Esophagus muscularis mucosa (tissue), 4 donors: ENCODE measurements at places on chromosomes 16 and 17. TPM values are rescaled to one million over a fixed set of nuclear protein-coding genes. Genes with fewer than 3 reads are reported as not detected.

DNA sequence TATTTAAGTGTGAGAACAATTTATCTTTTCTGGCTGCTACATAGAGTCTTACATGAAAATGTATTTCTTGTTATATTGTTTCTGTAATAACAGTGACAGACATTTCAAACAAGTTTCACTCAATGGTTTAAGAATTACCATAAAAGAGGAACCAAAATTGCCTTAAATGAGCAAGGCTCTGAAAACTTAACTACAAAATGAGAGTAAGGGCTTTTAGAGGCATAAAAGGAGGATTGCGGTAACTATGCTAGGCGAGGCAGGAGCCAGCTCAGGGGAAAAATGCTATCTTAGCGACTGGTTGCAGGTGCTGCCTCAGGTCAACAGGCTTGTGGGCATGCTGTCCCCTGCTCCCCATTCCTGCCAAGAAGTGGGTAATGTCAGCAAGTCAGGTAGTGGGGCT lies 81.7 kb upstream of the MSI2 start:
- H3K4me1 ChIP-seq, result no peaks in the 10 kb centered on the region
- no peak overlapping the region for H3K4me3 ChIP-seq
- H3K36me3 ChIP-seq, result no peaks in the 10 kb centered on the region
- no peak overlapping the region for H3K27ac ChIP-seq

GRCh38 chr17:31111183-31111582 lies 16.4 kb downstream of the NF1 start:
- H3K36me3 ChIP-seq, result no peaks in the 10 kb centered on the region
- H3K4me1 ChIP-seq, result peaks cover 12% of the 10 kb centered on the region
- DNase-seq, result no peak

DNA sequence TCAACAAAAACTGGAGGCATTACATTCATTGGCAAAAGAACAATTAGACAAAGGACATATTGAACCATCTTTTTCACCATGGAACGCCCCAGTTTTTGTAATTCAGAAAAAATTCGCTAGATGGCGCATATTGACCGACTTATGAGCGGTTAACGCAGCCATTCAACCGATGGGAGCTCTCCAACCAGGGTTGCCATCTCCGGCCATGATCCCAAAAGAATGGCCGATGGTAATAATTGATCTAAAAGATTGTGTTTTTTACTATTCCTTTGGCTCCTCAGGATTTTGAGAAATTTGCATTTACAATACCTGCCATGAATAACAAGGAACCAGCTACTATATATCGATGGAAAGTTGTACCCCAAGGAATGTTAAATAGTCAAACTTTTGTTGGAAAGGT lies 21.4 kb downstream of the ALOX15B start:
- no peaks in the 10 kb centered on the region for H3K36me3 ChIP-seq
- H3K27ac ChIP-seq, result no peak overlapping the region
- peaks cover 36% of the 10 kb centered on the region for H3K27me3 ChIP-seq
- H3K4me3 ChIP-seq, result no peak overlapping the region
- H3K4me1 ChIP-seq, result peaks cover 28% of the 10 kb centered on the region
- no peak for DNase-seq

- no peak for DNase-seq
- H3K27me3 ChIP-seq, result peaks cover 15% of the 10 kb centered on the region
- H3K4me1 ChIP-seq, result peaks cover 9% of the 10 kb centered on the region
- H3K36me3 ChIP-seq, result no peaks in the 10 kb centered on the region
Measured at GRCh38 chr16:28936784-28937155, 5.0 kb downstream of the CD19 start.

DNA sequence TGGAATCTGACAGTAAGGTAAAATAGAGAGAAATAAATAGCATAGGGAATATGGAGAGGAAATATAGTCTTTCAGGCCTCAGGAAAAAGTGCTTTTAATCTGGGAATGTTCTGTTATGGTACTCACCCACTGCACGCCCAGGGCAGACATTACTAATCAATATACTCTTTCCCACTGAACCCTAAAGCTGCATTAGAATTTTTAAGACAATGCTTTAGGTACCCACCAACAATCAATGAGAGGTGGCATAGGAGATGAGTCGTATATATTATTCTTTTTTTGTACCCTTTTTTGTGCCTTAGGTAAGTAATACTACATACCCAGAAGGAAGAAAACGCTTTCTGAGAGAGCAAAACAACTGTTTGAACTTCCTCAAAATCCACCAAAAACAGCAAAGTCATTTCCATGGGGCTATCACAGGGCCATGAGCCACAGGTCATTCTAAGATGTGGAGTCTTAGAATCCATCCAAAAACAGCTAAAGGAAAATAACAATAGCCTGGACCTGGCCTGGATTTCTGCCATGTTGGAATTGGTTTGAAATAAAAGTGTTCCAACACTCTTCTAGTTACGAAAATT lies 542.1 kb downstream of the XYLT1 start:
- H3K27ac ChIP-seq, result no peak overlapping the region
- H3K4me3 ChIP-seq, result no peak overlapping the region
- no peak for DNase-seq

- H3K36me3 ChIP-seq, result no peaks in the 10 kb centered on the region
- DNase-seq, result peak; percentile 53
- H3K4me1 ChIP-seq, result peaks cover 8% of the 10 kb centered on the region
- no peaks in the 10 kb centered on the region for H3K27me3 ChIP-seq
Measured at GRCh38 chr17:56815711-56816110, 18.0 kb downstream of the C17orf67 start.

- no peaks in the 10 kb centered on the region for H3K27me3 ChIP-seq
- H3K27ac ChIP-seq, result no peak overlapping the region
- H3K4me1 ChIP-seq, result peaks cover 34% of the 10 kb centered on the region
- H3K4me3 ChIP-seq, result peak overlapping the region; percentile 72
- DNase-seq, result no peak
Measured at GRCh38 chr16:68246666-68247065, 1.5 kb downstream of the PLA2G15 start.

GRCh38 chr16:84331998-84332780 lies 36.1 kb upstream of the ATP2C2 start:
- no peaks in the 10 kb centered on the region for H3K36me3 ChIP-seq
- H3K4me3 ChIP-seq, result no peak overlapping the region
- no peak for DNase-seq

DNA sequence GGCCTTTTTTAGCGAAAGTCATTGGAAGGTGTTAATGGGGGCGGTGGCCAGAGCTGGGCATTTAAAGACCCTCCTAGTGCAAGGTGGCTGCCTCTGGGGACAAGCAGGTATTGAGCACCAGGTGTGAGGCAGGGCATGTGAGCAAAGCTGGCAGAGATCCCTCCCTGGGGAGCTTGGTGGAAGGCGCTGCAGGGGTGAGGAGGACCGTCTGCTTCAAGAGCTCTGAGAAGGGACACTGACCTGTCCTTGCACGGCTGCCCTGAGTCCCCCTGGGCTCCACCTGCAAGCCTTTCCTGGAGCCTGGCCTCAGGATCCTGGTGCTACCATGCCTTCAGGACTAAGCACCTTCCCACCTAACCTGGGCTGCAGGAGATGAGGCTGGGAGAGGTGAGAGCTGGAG lies 127.0 kb upstream of the CIBAR2 start:
- no peak overlapping the region for H3K4me3 ChIP-seq
- peak overlapping the region; percentile 63 for H3K27ac ChIP-seq
- DNase-seq, result no peak
- H3K27me3 ChIP-seq, result no peaks in the 10 kb centered on the region
- H3K36me3 ChIP-seq, result no peaks in the 10 kb centered on the region

DNA sequence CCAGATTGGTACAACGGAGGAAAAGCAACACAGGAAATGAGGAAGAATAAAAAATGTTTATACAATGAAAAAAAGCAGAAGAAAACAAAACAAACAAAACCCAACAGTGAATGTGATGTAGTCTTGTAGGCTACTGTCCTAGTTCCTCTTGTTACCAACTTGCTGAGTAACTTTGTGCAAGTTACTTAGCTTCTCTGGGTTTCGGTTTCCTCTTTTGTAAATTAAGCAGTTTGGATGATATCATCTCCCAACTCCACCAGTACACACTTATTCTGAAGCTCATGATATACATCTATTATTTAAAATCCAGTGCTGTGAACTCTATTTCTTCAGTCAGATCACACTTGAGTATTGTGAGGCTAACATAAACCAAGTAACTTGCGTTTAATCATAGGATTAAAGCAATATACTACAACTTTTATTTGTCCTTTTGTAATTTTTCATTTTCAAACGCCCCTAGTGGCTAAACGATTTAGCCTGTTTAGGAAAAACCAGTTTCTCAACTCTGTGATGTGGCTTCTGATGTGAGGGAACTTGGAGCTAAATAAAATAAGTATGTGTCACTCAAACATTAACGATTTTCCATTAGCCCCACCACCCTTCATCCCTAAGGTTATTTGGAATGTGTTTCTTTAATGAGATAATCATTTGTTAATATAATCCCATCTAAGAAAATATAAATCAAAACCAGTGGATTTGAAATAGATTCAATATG lies 1.4 kb upstream of the UNK start:
- peaks cover 8% of the 10 kb centered on the region for H3K36me3 ChIP-seq
- DNase-seq, result no peak
- peak overlapping the region; percentile 1 for H3K4me3 ChIP-seq
- H3K27me3 ChIP-seq, result no peaks in the 10 kb centered on the region
- H3K27ac ChIP-seq, result peak overlapping the region; percentile 99

- H3K4me3 ChIP-seq, result no peak overlapping the region
- H3K27ac ChIP-seq, result no peak overlapping the region
- H3K4me1 ChIP-seq, result peaks cover 28% of the 10 kb centered on the region
- no peaks in the 10 kb centered on the region for H3K36me3 ChIP-seq
Measured at GRCh38 chr16:66070140-66070917, 296.2 kb upstream of the CDH5 start.

GRCh38 chr16:15466886-15467781 lies 32.7 kb downstream of the BMERB1 start:
- no peak for DNase-seq
- H3K4me1 ChIP-seq, result no peaks in the 10 kb centered on the region
- no peak overlapping the region for H3K27ac ChIP-seq
- no peaks in the 10 kb centered on the region for H3K36me3 ChIP-seq

DNA sequence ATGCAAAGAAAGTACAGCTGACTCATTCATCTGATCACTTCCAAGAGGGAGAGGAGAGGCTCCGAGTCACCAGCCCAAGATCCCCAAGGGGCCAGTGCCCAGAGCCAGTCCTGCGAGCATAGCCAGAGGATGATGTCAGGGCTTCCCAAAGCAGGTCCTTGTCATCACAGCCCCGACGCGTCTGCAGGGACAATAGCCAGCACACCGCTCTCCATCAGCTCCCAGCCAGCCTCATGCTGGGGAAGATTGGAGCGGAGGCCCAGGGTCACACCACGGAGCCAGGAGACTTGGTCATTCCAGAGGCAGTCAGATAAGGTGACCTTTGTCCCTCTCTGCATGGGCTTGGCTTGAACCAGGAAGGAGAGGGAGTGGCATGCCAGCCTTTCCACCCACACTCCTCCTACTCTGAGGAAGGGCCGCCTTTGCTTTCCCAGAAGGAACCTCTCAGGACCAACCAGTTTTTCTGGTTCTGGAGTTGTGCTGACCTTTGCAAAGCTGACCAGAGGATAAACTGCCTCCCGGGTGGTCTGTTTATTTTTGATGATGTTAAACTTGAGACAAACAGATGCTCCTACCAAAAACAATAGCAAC lies 58.3 kb upstream of the ARHGAP44 start:
- H3K36me3 ChIP-seq, result no peaks in the 10 kb centered on the region
- no peak overlapping the region for H3K4me3 ChIP-seq
- no peak for DNase-seq
- peaks cover 24% of the 10 kb centered on the region for H3K4me1 ChIP-seq
- H3K27me3 ChIP-seq, result no peaks in the 10 kb centered on the region

GRCh38 chr16:9950658-9951057 lies 231.6 kb downstream of the GRIN2A start:
- H3K4me1 ChIP-seq, result no peaks in the 10 kb centered on the region
- no peaks in the 10 kb centered on the region for H3K27me3 ChIP-seq
- H3K36me3 ChIP-seq, result no peaks in the 10 kb centered on the region
- no peak overlapping the region for H3K4me3 ChIP-seq
- H3K27ac ChIP-seq, result no peak overlapping the region

DNA sequence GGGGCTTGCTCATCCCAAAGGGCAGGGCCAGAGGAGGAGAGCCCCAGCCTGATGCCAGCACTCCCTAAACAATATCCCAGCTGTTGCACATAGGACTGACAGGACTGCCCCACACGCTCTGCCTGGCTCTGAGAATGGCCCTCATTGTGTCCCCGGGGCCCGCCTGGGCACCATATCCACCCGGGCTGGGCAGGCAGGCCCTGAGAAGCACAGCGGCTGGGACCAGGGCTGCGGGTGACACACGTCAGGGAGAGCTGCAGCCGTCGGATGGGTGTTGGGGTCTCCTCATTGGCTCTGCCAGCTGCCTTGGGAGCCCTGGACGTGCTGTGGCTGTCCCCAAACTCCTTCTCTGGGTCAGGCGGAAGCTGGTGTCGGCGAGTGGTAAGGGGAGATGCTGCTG lies 4.2 kb downstream of the BCAR1 start:
- no peaks in the 10 kb centered on the region for H3K27me3 ChIP-seq
- H3K36me3 ChIP-seq, result peaks cover 7% of the 10 kb centered on the region
- DNase-seq, result no peak
- peaks cover 84% of the 10 kb centered on the region for H3K4me1 ChIP-seq
- H3K4me3 ChIP-seq, result no peak overlapping the region

DNA sequence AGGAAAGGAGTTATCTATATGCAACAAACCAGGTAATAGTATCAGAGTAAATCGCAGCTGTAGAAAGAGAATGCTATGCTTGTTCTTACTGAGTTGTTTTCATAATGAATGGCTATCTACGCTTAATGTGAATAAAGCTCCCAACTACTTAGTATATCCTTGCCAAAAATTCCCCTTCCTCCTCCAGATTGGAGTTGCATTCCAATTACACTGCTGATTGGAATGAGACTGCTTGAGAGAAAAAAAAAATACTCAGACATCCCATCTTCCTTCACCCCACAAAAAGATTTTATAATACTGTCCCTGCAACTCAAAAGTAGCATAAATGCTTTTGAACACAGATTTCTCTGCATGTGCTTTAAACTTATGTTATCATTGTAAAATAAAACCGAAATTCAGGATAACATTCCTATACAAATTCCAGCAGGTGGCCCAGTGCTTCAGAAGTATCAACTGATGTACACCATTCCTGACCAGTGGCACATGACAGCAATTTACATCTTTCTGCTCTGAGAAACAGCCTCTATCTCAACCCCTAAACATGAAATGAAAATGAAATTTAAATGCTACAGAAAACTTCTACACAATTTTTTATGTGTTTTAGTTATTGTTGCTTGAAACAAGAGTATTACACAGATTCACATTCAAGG lies 47.0 kb downstream of the SMURF2 start:
- H3K36me3 ChIP-seq, result no peaks in the 10 kb centered on the region
- H3K27ac ChIP-seq, result no peak overlapping the region
- peaks cover 17% of the 10 kb centered on the region for H3K4me1 ChIP-seq
- no peak overlapping the region for H3K4me3 ChIP-seq
- no peaks in the 10 kb centered on the region for H3K27me3 ChIP-seq

GRCh38 chr16:53745086-53745485 lies 41.1 kb downstream of the FTO start:
- H3K27me3 ChIP-seq, result no peaks in the 10 kb centered on the region
- no peak overlapping the region for H3K4me3 ChIP-seq
- no peak overlapping the region for H3K27ac ChIP-seq
- no peaks in the 10 kb centered on the region for H3K36me3 ChIP-seq

Gene CDH5
- 38.4 TPM for total RNA-seq

Gene MYOCD
- total RNA-seq, result 146 TPM

Gene RRAD
- 36.4 TPM for total RNA-seq

Gene SF3B3
- total RNA-seq, result 51.1 TPM

Gene DNAH9
- under 0.01 TPM for total RNA-seq

Gene EVI2B
- 10.8 TPM for total RNA-seq

Gene P3H4
- total RNA-seq, result 8.4 TPM

Gene CACNG5
- total RNA-seq, result not detected

Gene UMOD
- total RNA-seq, result not detected
